KG1 (cell line): ENCODE measurements at places on chromosomes 11 and 22.

- DNase-seq = no peak
These were observed 21.3 kb upstream of the NCF4 start for GRCh38 chr22:36839356-36840073.

GRCh38 chr11:68692115-68692514, 7.8 kb downstream of the GAL start:
- DNase-seq = no peak

DNA sequence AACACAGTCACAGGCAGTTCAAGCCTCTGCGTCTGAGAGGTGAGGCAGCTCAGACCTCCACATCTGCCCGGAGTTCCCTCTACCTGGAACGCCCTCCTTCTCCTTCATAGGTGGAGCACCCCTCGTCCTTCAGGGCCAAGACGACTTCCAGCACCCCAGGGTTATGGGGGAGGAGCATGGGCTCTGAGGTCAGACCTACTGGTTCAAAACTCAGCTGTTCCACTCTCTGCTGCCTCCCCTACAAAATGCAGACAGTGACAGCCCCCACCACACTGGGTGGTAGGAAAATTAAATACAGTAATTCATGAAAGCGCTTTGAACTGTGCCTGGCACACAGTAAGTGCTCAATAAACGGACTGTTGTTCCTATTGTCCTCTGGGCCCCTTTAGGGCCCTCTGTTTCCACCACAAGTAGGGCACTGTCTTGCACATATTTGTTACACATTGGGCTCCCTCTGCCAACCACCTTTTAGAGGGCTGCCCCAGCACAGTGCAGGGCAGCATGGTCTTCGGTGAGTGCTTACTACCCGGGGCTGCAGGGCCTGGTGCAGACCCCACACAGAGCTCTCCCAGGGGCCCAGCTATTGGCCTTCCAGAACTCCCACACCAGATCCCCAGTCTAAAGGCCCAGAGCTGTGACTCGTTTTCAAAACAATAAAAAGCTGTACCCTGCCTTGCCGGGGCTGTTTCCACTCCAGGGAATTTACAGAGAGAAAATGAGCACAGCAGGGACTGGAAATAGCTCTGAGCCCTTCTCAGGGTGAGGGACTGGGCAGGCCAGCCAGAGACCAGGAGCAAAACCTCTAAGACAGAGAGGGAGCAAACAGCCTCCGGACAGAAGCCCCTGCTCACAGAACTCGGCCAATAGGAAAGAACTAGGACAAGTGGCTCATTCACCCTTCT, 2.5 kb downstream of the TMEM184B start:
- DNase-seq = no peak

DNA sequence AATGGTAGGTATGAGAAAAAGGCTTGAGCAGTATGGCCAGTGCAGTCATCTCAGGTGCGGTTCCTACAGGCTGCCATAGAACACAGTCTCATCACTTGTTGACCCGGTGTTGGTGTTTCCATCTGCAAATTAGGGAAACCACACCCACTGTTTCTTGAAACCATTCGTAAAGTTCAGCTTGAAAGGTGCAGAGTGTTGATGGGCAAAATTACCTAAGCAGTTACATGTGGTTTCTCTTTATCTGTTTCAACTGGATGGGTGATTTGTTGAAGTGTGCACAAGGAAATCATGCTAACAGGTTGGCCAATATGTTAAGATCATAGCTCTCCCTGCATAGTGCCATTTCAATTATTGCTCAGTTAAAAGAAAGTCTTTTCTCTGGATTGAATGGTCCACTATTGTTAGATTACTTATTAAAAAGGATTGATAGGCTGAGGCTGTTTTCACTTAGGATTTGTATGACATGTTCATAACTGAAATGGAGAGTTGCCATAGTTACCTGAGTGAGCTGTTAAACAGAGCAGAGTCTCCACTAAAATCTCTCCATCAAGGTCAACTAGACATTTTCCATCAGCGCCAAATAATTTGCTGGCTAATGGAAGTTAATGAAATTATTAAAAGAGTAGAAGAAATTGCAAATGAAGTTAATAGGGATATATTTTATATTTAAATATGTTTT, 203.1 kb upstream of the MTMR2 start:
- no peak for DNase-seq

DNA sequence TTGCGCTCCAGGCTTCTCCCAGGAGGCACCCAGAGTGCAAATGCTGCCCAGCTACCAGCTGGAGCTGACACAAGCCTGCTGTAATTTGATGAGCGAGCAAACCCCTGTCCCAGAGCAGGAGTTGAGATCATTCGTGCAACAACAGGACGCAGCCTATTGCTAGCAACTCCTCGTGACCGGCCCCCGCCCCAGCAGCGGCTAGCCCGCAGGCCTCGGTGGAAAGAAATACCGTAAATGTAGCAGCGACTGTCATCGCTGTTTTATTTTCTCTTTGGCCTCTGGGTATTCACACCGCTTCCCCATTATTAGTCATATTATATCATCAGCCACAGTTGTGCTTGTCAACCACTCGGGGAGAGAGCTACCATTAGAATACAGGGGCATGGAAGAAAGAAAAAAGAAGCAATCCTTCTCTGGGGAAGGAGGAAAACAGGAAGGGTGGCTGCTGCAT, 59.2 kb upstream of the ATXN10 start:
- no peak for DNase-seq

DNA sequence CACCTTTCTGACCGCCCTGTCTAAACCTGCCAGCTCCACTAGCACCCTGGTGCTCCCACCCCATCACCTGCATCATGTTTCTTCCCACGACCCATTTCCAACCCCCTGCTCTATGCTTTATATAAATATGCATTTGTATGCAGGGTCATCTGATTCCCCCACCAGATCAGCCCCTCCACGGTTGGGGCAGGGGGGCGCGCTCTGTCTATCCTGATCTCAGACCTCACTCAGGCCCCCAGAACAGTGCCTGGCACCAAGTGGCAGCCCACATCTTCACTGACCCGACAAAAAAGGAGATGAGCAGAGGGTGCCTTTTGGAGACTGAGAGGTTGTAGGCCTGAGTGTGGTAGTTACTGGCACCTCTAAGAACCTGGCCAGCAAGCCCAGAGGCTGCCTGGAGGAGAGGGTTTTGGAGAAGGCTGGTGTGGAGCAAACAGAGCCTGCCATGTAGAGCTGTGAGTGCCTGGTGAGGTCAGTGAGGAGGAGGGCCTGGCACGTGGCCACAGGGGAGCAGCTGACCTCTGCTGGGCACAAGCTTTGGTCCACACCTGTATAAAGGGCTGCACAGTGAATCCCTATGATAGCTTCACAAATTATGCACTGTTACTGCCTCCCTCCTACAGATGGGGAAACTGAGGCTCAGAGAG, 86.3 kb upstream of the RTL6 start:
- DNase-seq = no peak

GRCh38 chr22:24444729-24445466, 17.5 kb downstream of the ADORA2A start:
- DNase-seq = no peak
